ENCODE measurements at places on chromosomes 2 and 18.

DNA sequence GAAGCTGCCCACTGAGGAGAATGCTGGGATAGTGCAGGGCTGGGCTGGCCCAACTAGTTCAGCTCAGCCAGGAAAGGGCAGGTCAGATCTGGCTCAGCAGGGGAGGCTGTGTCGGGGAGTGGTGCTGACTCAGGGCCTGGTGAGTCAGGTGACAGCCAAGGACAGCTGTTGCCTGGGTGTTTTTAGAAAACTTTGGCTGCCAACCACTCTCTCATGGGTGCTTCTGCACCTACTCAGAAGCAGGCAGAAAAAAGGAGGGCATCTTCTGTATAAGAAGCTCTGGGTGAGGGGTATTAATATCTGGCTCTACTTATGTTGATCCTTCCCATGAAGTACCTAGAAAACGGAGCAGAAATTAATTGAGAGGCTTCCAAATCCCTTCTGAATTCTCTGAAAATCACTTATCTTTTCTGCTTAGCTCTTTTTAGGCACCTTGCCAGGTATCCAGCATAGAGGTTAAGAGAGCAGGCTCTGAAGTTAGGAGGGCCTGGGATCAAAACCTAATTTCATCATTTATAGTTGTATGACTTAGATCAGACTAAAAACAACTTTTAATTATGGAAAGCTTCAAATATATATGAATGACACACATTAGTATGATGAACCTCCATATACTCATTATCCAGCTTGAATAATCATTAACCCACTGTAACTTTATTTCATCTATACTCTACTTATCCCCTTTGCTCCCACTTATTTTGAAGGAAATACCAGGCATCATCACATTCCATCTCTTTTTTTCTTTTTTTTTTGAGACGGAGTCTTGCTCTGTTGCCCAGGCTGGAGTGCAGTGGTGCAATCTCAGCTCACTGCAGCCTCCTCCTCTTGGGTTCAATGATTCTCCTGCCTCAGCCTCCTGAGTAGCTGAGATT lies 15.5 kb upstream of the RAB10 start:
- peak; percentile 73 for DNase-seq

- no peak for DNase-seq
Observed at GRCh38 chr2:16691261-16691660, 25.6 kb upstream of the CYRIA start.

GRCh38 chr2:6914828-6915227 lies 2.4 kb upstream of the RNF144A start:
- no peak for DNase-seq

DNA sequence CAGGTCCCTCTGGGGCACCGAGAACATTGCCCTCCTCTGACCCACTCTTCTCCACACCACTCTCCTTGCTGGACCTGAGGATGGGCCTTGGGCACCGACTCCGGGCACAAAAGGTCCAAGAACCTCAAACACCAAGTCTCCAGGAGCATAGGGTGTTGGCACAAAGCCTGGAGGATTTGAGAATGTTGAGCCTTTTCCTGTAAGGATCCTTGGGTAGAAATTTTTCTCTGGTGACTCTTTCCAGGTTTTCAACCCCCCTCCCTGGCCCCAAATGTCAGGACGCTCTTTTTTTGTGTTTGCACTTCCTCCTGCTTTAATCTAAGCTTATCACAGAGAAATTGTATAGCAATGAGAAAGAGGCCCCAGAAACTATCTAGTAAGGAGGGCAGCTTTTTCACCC lies 9.2 kb downstream of the SPR start:
- DNase-seq, result no peak

GRCh38 chr2:197059477-197059876 lies 133.0 kb upstream of the PGAP1 start:
- no peak for DNase-seq

GRCh38 chr2:207362716-207363115 lies 167.0 kb upstream of the CREB1 start:
- DNase-seq, result no peak

GRCh38 chr18:55323051-55323994 lies 264.7 kb downstream of the TCF4 start:
- DNase-seq, result no peak

DNA sequence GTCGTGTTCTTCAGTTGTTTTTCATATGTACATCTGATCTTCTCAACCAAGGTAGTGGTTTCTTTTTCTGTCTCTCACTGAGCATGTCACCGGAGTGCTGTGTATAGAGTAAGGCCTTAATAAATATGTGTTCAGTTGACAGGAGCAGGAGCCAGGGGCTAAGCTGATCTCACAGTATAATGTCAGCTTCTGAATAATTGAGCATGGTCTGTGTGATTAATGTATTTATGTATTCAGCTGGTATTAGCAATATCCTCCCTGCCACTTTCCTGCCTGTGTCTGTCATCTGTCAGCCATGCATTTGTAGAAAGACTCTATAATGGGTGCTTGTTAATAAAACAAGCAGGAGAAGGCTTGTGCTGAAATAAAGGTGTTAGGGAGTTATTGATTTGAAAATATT lies 198.9 kb downstream of the ADCYAP1 start:
- no peak for DNase-seq

Measured in skeletal muscle cell (primary cell).